ENCODE measurements at places on chromosomes 2 and 18.

DNA sequence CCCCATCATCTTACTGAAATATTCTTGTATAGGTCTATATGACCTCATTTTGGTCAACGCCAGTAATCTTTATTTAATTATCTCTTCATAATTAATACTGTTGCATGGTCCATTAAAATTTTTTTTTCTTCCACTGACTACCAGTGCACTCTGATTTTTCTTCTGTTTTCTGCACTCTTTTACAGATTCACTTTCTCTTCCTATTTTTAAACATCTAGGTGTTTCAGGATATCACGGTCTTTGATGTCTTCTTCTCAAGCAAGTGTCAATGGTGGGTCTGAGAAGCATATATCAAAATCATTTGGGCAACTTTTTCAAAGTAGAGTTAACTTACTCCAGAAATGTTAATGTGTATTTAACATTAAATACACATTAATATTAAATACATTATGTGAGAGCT lies 51.4 kb downstream of the CCDC141 start:
- DNase-seq: no peak

- DNase-seq: no peak
Observed at GRCh38 chr18:21257386-21257785, 15.4 kb downstream of the GREB1L start.

- DNase-seq: peak; percentile 95
Observed at GRCh38 chr2:24365051-24365450, 4.7 kb upstream of the ITSN2 start.

- no peak for DNase-seq
Observed at GRCh38 chr2:29463181-29463900, 348.1 kb downstream of the CLIP4 start.

DNA sequence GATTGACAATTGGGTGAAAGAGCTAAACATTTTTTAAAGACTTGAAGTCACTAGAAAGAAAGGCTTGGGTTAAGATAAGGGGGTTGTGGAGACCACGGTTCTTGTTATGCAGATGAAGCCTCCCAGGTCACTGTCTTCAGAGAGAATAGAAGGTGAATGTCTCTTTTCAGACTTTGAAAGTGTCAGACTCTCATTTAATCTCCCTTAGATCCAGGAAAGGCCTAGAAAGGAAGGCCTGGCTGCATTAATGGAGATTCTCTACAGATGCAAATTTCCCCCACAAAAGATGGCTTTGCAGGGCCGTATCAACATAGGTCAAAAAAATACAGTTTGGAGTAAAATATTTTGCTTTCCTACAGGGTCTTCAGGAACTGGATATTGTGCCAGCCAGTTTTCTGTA lies 193.9 kb downstream of the RTP5 start:
- no peak for DNase-seq

- no peak for DNase-seq
Observed at GRCh38 chr2:80748592-80748991, 444.0 kb upstream of the LRRTM1 start.

- DNase-seq: no peak
Observed at GRCh38 chr2:11718606-11719005, 27.8 kb upstream of the LPIN1 start.

All from lower leg skin (tissue), 4 donors.